Left colon (tissue), 2 donors: ENCODE measurements at places on chromosomes 1 and 21.

GRCh38 chr21:38950435-38951094 lies 144.8 kb downstream of the ETS2 start:
- peak; percentile 76 for DNase-seq

DNA sequence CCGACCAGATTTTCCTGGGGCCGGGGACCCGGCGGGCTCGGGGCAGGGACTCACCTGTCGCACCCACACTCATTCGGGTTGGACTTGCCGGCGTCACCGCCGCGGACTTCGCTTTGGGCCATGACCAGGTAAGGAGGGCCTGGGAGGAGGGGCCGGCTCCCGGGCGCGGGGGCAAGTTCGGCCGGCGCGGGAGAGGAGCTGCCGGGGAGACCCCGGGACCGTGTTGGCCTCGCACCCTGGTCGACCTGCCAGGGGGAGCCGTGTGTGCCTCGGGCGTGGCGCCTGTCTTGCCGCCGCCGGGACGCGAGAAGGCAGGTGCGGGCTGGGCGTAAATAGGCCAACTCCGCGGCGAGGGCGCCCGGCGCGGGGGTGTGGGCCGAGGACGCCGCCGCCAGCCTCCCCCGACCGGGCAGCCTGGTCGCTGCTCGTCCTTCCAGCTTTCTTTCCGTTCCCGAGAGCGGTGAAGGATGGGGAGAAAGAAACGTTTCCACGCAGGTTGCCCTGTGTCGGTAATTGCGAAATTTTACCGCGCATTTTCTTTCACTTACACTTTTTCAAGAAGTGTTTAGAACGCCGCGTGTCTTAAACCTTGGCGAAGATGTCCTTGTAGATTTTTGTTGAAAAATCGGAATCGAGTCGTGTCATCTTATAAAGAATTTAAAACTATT lies 558 bp downstream of the USP1 start:
- no peak for DNase-seq

GRCh38 chr1:29319300-29320110 lies 83.2 kb downstream of the PTPRU start:
- no peak for DNase-seq

GRCh38 chr1:94093996-94094395 lies 27.0 kb downstream of the ABCA4 start:
- no peak for DNase-seq

- no peak for DNase-seq
Measured at GRCh38 chr1:32991819-32992488, 27.3 kb upstream of the RNF19B start.
